ENCODE measurements at places on chromosomes 16 and 17. TPM values are rescaled to one million over a fixed set of nuclear protein-coding genes. Genes with fewer than 3 reads are reported as not detected.

GRCh38 chr17:49404361-49404760 is 10.3 kb downstream of the PHB1 start:
- peak; percentile 79 for DNase-seq

Gene RASD1
- total RNA-seq, result 36.2 TPM

Gene SEPTIN1
- 1.2 TPM for total RNA-seq

GRCh38 chr16:87372305-87372704 is 11.3 kb downstream of the FBXO31 start:
- no peak for DNase-seq

- DNase-seq, result peak; percentile 62
These were observed 3.4 kb downstream of the NDRG4 start for GRCh38 chr16:58503166-58503862.

DNA sequence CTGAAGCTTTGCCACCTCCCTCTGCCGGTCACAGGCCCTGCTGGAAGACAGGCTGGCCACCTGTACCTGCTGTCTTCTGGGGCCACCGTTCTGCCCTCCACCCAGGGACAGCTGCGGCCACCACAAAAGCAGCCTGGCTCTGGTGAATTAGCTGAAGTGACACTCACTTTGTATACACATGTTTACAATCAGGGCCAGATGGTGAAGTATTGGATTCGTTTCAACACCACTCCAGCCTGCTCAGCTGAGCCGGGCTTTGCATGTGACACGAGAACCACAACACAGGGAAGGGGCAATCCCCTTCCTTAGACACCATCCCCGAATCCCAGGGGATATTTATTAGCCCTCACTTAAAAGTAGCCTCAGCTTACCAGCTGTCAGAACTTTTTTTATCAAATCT is 191.5 kb upstream of the RPL38 start:
- DNase-seq, result no peak

DNA sequence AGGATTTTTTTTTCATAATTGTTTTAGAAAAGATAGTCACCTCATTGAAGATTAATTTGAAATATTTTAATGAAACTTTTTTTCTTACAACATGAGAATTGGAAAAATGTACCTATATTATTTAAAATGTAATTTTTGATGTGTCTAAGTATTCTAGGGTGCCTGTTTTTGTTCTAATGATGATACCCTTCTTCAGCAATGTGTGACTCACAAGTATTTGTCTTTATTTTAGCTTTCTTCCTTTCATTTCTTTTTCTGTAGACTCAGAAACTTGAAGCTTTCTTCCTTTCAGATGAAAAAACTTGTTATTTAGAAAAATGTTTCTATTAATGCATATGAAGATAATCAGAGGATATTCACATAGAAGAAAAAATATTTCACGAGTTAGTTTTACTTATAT is 231.8 kb downstream of the BCAS3 start:
- DNase-seq, result no peak

DNA sequence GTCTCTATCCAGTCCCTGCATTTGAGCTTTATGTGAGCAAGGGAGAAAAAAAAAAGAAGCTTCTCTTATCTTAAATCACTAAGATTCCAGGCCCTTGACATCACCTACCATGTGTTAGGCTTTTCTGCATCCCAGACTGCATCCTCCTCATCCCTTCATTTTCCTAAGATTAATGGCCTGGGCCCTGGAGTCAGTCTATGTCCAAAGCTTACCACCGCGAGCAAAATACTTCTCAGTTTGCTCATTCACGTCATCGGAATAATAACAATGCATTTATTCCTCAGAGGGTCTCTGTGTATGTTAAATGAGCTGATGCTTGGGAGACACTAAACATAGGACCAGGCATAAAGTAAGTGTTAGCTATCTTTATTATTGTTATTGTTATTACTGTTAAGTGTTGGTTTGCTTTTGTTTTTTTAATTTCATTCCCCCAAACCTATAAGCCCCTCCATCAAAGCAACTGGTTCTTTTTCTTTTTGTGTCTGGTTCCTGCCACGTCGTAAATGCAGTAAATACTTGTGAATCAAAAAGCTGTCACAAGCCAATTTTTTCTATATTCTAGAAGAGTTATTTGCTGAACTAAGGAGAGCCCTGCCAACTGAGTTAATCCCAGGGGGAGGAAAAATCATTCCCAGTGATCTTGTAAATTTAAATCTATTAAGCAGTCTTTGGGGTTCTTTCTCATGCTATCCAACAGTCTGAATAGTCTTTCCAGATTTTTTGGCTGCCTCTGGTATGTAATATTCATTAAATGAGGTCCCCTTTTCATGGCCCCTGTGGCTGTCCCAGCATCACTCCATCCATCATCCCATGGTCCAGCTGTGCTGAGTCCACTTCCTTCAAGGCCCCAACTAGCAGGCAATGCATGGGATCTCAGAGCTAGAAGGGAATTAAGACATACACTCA is 46.5 kb downstream of the VAT1L start:
- no peak for DNase-seq

Gene CCDC78
- not detected for total RNA-seq

GRCh38 chr16:9738690-9739089 is 443.5 kb downstream of the GRIN2A start:
- no peak for DNase-seq

Gene NLRC3
- total RNA-seq, result 0.36 TPM

- no peak for DNase-seq
These were observed 203.9 kb downstream of the CEP112 start for GRCh38 chr17:65987988-65988387.

Gene DOC2B
- total RNA-seq, result 2.0 TPM

GRCh38 chr17:14311981-14312380 is 11.1 kb downstream of the HS3ST3B1 start:
- no peak for DNase-seq

- no peak for DNase-seq
These were observed 2.8 kb downstream of the CNEP1R1 start for GRCh38 chr16:50027829-50028228.
